ENCODE measurements at places on chromosomes 12 and 14. TPM values are rescaled to one million over a fixed set of nuclear protein-coding genes. Genes with fewer than 3 reads are reported as not detected.

GRCh38 chr14:64928239-64929013, 14.1 kb downstream of the GPX2 start:
- H3K4me1 ChIP-seq, result peaks cover 31% of the 10 kb centered on the region
- H3K27me3 ChIP-seq, result no peaks in the 10 kb centered on the region
- no peak overlapping the region for H3K27ac ChIP-seq
- DNase-seq, result no peak
- H3K4me3 ChIP-seq, result no peak overlapping the region
- peaks cover 63% of the 10 kb centered on the region for H3K36me3 ChIP-seq

DNA sequence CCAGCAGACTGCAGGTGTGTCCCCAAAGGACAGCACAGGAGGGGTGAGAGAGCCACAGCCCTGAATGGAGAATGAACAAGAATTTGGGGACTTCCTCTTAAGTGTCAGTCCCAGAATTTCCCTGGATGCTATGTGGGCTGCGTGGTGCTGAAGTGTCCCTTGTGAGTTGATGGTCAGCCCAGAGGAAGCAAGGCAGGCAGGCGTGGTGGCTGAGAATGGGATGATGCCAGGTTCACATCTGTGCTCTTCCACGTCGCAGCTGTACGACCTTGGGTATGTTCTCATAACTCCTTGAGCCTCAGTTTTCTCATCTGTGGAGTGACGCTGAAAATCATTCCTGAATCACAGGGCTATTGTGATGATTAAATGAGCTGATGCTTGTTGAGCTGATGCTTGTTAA, 62.1 kb upstream of the GPATCH2L start:
- no peak overlapping the region for H3K27ac ChIP-seq
- H3K4me3 ChIP-seq, result no peak overlapping the region
- DNase-seq, result no peak
- no peaks in the 10 kb centered on the region for H3K4me1 ChIP-seq

DNA sequence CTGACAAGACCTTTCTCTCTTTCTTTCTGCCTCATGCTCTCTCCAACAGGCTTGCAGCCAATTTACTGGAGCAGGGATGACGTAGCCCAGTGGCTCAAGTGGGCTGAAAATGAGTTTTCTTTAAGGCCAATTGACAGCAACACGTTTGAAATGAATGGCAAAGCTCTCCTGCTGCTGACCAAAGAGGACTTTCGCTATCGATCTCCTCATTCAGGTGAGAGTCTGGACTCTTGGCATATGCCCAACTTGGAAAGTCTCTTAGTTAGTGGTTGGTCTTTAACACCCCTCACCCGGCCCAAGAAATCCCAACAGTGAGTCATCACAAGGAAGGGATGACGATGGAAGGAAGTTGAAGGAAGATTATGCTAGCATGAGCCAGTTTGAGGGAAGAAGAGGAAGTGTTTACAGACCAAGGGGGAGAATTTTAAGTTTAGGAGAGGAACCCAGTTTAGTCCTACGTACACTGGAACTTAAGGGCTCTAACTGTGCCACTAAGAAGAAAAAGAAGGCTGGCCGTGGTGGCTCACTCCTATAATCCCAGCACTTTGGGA, 189.7 kb downstream of the ETV6 start:
- peaks cover 50% of the 10 kb centered on the region for H3K36me3 ChIP-seq
- H3K27me3 ChIP-seq, result no peaks in the 10 kb centered on the region
- peaks cover 15% of the 10 kb centered on the region for H3K4me1 ChIP-seq
- no peak for DNase-seq
- H3K27ac ChIP-seq, result no peak overlapping the region
- H3K4me3 ChIP-seq, result no peak overlapping the region

- no peak for DNase-seq
- peaks cover 14% of the 10 kb centered on the region for H3K4me1 ChIP-seq
- H3K27ac ChIP-seq, result no peak overlapping the region
Observed at GRCh38 chr12:53056901-53057300, 7.0 kb downstream of the TNS2 start.

The SP7 gene
- not detected for total RNA-seq

The ARMH4 gene
- 0.07 TPM for total RNA-seq

The PAPLN gene
- total RNA-seq, result 0.46 TPM
